ENCODE measurements at places on chromosomes 12 and 14.

DNA sequence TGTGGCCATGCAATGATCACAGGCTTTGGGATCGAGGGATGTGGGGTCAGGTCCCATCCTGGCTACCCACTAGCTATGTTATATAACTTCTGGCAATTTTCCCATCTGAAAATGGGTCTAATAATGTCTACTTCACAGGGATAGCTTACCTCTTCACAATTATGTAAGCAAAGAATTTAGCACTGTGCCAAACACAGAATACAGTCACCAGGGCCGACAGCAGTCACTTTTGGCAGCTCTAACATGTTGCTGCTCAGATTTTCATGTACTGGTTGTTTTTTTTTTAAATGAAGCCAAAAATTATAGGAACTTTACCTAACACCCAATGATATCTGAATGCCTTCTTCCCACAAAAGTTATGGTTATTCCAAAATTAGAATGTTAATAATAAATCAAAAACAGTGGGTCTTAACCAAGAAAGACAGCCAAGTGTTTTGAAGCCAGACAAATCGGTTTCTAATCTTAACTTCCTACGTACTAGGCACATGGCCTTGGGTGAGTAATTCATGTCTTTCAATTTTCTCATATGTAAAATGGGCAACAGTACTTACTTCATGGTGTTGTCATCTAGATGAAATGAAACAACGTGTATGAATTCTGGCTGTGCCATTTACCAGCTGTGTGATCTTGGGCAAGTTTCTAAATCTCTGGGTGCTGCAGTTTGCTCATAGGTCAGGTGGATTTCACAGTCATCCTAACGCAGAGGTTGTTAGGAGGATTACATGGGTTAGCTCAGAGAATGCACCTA is 13.0 kb upstream of the PCED1B start:
- DNase-seq = no peak

DNA sequence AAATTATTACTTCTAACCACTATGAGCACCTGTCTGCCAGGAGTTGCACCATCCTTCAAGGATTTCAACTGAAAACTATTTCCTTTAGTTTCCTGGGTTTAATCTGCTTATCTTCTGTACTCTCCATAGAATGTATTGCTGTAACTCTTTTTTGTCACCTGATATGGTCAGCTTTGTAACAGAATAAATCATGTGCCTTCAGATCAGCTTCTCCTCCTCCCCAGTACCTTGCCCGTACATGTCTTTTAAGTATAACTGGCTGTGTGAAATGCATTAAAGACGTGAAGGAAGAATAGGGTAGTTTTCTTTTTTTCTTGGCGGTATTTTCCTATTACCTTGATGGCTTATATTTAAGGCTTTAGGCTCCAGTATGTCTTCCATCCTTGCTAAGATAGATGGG is 200.3 kb upstream of the NAV3 start:
- DNase-seq = no peak

- no peak for DNase-seq
Observed at GRCh38 chr14:101206556-101206955, 303.0 kb upstream of the RTL1 start.

DNA sequence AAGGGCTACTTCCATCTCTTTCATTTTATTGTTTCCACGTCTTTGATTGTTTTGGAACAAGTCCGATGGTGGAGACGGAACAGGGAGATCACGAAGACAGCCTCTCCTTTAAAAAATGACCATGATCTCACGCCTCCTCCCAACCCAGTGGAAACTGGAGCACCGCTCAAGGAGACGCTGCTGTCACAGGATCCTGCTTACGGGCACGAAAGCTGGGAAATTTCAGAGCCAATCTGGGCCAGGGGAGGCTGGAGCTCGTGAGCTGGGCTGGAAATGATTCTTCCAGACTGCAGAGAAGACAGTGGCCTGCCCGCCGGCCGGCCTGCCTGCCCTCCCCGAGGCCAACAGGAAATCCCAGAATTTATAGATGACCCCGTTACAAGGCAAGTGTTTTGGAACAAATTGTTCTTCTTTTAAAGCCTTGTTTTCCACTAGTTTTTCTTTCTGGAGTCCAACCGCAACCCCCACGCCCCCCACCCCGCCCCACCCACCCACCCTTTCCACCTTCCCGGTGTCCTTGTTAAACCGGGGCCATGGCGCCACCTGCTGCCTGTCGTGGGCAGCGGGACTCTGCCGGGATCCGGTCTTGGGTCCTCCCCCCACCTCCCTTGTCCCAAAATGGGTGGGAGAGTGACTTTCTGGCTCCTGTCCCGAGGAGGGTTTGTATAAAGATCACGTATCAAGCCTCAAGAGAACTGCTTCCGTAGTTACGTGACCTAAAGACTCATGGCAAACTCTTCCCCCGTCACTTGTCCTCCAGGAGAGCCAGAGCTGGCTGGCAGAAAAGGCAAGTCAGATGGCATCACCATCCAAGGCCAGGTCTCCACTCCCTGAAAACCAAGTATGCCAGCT is 40.3 kb downstream of the MAP1LC3B2 start:
- DNase-seq = peak; percentile 60

DNA sequence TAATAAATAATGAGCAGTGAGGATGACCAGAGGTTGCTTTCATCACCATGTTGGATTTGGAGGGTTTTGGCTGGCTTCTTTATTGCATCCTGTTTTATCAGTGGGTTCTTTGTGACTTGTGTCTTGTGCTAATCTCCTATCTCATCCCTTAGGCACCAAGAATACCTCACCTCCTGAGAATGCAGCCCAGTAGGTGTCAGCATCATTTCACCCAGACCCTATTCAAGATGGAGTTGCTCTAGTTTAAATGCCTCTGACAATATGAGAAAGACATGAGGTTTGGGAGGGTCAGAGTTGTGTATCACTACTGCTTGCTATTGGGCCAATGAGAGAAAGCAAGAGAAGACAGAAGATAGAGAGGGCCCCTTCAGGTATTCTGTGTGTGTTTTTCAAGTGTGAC is 592.2 kb downstream of the ETNK1 start:
- no peak for DNase-seq

- no peak for DNase-seq
Observed at GRCh38 chr12:9091891-9092598, 23.7 kb downstream of the A2M start.

DNA sequence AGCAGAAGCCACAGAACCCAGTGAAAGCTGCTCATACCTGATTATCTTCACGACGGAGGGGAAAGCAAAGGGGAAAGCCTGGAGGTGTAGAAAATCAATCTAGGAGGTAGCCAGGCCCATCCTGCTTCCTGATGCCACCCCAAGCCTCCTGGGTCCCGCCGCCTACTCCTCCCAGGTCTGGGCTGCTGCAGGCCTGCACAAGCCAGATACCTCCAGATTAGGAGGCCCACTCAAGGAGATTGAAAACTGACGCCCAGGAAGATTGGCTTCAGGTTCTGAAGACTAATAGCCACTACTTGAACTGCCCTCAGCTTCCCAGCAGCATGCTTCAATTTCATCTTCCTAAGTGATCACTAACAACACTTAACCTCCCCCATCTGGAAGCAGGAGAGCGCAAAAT is 87.1 kb downstream of the GCH1 start:
- DNase-seq = no peak

GRCh38 chr14:31405599-31406232 is 14.6 kb downstream of the HEATR5A start:
- DNase-seq = no peak

DNA sequence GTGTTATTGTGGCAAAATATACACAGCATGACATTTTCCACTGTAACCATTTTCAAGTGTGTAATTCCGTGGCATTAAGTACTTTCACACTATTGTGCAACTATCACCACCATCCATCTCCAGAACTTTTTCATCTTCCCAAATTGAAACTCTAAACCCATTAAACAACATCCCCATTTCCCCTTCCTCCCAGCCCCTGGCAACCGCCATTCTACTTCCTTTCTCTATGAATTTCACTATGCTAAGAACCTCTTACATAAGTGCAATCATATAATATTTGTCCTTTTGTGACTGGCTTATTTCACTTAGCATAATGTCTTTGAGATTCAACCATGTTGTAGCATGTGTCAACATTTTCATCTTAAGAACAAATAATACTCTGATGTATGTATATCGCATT is 67.8 kb upstream of the PYGL start:
- no peak for DNase-seq

- DNase-seq = no peak
Observed at GRCh38 chr14:50371546-50371945, 25.1 kb downstream of the CDKL1 start.

DNA sequence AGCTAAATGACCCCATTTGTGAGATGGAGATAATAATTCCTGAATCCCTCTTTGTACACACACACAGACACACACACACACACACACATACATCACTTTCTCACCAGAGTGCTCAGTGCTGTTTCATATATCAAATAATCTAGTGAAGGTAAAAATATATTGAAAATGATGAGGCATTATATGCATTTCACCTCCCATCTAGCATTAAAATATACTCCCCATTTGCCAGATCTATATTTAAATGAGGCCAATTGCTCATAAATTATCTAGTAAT is 490.7 kb upstream of the FLRT2 start:
- no peak for DNase-seq

- no peak for DNase-seq
Observed at GRCh38 chr12:100197486-100197885, 3.1 kb upstream of the ACTR6 start.

DNA sequence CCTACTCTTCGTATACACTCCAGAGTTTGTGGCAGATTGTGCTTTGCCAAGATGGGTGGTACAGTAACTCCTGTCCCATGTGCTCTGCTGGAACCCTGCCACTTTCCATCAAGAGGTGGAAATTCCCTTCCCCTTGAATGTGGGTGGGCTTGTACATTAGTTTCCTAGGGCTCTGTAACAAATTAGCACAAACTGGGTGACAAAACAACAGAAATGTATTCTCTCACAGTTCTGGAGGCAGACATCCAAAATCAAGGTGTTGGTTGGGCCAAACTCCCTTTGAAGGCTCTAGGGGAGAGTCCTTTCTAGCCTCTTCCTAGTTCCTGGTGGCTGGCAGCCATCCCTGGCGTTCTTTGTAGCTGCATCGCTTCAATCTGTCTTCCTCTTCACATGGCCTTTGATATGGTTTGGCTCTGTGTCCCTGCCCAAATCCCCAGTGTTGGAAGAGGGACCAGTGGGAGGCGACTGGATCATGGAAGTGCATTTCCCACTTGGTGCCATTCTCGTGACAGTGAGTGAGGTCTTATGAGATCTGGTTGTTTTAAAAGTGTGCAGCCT is 117.5 kb downstream of the VRK1 start:
- DNase-seq = no peak

DNA sequence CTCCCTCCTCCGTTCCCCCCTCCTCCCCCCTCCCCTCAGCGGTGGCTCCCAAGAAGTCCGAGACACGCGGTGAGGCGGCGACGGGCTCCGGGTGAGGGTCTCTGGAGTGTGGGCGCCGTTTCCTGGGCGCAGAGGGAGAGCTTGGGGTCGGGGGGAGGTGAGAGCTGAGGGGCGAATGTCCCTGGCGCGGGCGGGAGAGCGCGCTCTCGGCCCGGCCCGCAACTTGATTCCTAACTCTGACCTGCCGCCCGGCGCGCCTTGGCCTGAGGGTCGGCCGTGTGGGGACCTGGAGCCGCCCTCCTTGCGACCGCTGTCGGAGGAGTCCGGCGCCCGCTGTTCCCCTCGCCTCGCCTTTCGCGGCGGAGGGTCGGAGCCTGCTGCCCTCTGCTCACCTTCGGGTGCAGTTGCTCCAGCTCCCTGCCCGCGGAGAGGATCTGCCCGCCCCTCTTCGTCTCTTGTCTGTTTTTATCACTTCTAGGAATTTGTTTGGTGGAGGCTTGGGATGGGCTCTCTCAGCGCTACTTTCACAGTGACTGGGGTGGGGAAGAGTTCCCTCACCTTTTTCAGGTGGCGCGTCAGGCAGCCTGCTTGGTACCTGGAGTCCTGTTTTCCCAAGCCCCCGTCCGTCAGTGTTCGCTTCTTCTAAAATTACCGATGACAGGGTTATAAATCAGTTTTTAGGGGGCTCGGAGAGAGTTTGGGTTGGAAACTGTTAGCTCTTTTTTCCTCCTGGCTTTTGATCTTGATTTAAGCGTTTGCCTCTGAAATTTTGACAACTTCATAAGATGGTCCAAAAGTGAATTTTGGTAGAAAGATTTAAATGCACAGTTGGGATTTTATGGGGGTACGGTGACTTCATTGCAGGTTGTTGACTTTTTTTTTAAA is 495 bp downstream of the ADIPOR2 start:
- DNase-seq = peak; percentile 7

- DNase-seq = no peak
Observed at GRCh38 chr14:89855961-89856656, 98.4 kb downstream of the EFCAB11 start.

DNA sequence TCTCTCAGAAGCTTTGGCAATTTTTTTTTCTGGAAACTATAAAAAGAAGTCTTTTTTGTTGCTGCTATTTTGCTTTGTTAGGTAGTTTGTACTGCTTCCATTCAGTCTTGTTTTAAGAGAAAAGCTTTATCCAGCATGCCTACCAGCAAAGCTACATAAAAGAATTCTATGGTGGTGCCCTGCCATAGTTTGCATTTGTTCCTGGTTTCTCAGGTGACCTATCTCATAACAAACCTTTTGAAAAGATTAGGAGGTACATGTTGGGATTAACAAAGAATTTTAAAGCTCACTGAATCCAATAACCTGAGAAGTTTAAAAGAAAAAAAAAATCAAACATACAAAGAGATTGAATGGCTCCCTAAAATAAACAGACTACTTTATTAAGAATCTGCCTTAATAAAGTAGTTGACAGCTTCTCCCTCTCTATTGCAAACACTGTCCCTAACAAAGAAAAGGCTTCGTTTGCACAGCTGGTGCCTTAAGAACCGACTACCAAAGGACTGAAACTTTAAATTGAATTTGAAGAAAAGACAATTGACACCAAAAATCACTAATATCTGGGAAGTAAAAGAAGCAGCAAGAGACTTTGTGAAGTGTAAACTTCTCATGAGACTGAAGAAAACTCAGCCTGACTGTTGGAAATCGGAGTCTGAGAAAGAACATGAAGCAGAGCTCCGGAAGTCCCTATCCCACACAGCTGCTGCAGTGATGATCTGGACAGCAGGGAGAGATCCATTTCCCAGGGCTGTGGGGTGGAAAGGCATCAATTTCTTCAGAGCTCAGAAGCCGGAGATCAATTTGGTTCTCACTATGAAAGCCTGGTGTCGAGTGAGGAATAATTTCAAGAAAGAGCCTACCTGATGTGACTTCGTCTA is 102.7 kb upstream of the PLEKHA5 start:
- DNase-seq = no peak

DNA sequence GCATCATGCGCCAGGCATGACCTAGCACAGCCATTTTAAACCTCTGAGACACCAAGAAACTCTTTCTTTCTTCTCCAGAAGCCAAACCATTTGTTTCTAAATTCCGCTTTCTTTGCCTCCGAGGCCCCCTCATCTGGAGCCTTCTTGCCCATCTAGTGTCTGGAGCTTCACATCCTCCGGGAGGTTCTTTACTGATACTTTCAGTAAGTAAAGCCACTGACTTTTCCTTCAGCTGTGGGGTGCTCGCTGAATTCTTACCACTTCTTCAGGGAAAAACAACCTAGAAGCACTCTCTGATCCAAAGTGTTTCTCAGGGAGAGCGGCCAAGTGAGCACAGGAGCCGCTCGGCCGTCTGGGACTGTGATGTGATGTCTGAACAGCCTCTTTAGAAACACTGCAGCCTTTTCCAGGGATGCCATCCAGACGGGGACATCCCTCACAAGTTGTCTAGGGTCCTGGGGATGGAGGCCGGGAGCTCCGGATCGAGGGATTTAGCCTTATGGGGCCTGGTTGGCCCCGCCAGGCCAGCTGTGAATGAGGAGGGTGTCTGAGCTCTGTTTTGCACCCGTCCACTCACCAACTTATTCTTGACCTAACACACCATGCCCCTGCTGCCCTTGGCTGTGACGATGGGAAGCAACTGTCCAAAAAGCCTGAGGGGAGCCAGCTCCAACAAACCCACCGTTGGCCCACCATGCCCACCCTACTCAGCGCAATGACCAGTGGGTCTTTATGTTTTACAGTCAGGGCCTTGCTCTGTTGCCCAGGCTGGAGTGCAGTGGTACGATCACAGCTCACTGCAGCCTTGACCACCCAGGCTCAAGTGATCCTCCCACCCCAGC is 160.6 kb downstream of the ZFP36L1 start:
- DNase-seq = no peak
